ENCODE measurements at places on chromosomes 3 and 15.
A peak's percentile ranks its signal among the peaks of the same experiment; 100 is the strongest.

DNA sequence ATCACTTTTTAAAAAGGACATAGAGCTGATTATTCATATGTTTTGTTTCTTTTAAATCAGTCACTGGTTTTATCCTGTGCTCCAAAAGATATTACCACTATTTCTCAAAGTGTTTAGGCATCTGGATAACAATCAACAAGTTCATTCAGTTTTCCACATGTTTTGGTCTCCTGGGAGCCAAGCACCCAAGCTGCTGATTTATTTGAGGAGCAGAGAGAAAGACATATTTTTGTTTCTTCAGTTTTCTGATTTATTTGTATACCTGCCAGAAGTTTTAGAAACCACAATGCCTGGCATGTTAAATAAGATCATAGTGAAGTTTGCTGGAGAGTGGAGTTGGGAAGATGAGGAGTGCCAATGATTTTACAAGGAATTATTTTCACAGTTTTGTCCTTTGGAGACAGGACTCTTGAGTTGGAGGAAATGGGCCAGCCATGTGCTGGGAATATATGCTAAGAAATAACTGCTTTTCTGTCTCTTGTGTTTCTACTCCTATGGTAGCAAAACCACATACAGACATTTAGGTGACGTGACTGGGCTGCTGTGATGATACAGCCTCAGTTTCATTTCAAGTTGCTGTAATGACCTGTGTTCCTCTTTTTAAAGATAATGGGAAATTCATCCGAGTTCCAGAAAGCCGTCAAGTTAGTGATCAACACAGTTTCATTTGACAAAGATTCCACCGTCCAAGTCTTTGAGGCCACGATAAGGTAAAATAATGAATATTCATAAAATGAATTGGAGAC is 11.7 kb downstream of the EDEM1 start:
- DNase-seq: no peak

- no peak for DNase-seq
Measured at GRCh38 chr15:35852818-35853624, 307.1 kb upstream of the DPH6 start.

DNA sequence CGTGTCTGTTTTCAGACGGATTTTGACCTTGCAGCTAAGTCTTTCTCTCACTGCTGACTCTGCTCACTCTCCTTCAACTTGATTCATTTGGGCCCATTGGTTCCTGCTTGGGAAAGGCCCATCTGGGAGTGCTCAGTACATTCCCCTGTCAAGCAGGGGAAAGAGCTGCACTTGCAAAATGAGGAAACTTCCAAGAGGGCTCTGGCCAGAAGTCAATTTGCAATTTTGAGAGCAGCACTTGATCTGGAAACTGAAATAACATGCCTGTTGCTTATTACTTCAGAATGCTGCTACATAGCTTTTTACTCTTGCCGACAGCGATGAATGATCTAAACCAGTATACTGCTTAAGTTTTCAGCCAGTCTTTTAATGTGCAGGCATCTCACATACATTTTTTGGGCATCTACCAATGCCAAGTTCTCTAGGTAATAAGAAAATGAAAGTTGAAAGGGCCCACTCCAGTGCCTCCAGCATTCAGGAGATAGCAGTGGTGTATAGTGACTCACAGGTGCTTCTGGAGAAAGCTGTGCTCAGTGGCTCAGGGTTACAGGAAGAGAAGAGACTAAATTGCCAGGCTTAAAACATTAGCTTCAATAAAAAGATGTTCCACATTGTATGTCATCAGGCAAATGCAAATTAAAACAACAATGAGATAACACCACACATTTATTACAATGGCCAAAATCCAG is 70.1 kb upstream of the RORA start:
- DNase-seq: no peak

DNA sequence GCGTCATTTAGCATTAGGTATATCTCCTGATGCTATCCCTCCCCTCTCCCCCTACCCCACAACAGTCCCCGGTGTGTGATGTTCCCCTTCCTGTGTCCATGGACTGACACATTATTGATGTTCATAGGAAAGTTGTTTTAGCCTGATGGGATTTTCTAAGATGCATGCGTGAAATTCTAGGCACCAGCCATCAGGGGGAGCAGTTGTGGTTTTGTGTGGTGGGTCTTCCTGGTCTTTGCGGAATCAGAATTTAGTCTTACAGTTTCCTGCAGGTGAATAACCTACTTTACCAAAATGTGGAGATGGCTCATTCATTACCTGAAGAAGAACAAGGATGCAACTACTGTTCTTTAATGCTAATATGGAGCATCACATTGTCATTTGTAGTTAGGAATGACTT is 455.0 kb upstream of the THBS1 start:
- peak; percentile 71 for DNase-seq

DNA sequence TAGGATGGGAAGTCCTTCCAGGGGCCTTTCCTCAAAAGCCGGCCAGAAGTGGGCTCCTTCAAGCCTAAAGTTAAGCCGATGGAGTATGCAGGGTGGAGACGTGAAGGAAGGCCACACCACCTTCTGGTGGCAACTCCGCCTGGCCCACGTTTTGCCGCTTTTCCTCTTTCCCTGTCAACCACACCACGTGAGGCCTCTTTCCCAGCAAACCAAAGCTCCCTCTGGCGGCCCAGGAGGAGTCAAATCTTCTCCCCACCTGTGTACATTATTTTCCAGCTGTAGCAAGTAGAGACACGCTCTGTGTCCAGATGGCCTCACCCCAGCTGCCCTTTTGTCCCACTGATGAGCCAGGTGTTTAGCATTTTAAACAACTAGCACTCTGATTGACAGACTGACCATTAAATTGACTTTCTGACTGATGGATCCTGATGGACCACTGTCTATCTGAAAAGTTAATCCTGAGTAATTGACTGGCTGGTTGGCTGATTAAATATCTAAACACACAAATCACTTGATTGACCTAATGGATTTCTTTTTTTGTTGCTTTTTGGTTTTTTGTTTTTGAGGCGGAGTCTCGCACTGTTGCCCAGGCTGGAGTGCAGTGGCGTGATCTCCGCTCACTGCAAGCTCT is 59.6 kb upstream of the ZBTB38 start:
- DNase-seq: peak; percentile 87

DNA sequence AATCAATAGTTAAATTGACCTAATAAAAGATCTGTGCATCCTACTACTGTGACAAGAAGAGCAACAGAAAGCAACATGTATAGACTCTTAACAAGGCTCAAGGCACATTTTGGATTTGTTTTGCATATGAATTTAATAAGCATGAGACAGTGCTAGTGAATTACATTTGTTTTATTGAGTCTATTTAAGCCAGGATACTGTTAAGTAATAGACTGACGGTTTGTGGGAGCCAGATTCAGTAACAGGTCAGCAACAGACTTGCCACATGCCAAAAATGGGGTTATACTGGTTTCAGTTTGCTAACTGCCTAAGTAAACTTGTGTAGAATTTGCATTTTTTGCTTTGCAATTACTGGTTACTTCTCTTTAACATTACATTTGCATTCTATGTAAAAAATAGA is 54.0 kb downstream of the MBNL1 start:
- DNase-seq: no peak

- DNase-seq: no peak
Measured at GRCh38 chr3:119324899-119325298, 30.7 kb downstream of the ARHGAP31 start.

- no peak for DNase-seq
Measured at GRCh38 chr3:79081335-79081734, 686.5 kb downstream of the ROBO1 start.

- no peak for DNase-seq
Measured at GRCh38 chr15:55218056-55218455, 21.3 kb upstream of the RSL24D1 start.

GRCh38 chr3:99981138-99981537 is 133.2 kb downstream of the FILIP1L start:
- no peak for DNase-seq

DNA sequence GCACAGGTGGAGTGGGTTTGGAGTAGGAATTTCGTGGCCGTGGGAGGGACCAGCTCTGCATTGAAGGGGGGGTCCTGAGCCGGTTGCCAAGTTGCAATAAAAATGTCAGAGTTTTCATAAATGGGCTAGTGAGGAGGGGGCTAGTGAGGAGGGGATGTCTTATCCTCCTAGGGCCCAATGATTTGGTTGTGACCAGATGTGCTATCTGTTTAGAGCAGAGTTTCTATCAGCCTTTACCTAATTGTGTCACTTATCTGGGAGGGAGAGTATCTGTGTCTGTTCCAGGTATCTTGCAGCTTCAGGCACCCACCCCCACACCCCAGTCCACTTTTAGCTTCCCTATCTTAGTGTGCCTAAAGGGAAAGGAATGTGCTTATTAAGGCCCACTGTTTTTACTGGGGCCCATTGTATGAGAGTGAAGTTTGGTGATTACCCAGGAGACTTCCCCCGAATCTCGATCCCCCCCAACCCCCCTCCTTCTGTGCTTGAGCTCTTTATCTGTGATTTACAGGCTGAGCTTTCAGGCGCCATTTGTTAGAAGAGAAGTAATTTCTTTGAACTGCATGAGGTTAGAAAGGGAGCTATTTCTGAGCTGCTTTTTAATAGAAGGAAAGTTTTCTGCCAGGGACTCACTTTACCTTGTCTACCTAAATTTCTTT is 42.6 kb downstream of the PPCDC start:
- DNase-seq: no peak

GRCh38 chr3:187922704-187923416 is 177.6 kb upstream of the BCL6 start:
- DNase-seq: no peak

DNA sequence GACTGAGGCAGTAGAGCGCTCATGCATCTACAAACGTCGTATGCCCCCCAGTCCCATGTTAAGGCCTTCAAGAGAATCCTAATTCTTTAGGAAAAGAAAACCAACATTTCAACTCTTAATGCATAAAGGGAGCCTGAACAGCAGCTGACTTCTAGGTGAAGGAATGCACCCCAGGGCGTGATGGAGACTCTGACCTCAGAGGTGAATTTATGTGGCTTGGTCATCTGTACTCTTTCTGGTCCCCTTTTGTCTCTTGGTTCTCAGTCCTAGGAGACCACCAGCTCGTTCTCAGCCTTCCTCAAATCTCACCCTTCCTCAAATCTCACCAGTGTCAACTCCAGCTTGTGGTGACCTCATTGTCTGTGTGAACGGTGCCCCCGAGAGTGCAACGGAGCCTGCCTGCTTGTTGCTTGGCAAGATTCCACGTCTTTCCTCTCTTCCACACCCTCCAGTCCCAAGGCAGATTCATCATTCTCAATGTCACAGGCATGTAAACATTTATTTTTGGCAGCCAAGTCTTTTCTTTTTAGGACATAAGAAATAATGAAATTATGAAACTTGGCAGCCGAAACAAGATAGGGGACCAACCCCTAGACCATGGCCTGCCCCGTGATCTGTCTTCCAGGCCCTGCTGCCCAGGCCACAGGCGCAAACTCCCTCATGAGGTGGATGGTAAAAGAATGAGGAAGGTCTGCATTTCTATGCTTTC is 166.2 kb downstream of the ADAMTS17 start:
- DNase-seq: peak; percentile 68

GRCh38 chr3:87361956-87362355 is 85.6 kb upstream of the POU1F1 start:
- DNase-seq: no peak

DNA sequence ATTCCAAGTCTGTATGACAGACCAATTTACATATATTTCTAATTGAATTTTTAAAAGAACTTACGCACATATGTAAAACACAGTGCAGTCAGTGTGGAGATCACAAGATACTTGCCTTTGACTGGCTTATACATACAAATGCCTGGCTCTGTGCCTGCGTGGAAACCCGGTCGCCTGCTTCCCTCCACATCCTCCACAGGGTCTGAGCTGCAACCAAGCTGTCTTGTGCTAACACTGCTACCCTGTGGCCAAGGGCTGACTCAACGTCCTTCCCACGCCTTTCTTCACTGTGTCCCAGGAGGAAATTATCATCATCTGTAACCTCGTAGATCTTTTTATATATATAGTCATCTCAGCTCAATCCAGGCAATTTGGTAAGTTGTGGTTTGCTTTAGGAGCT is 117.0 kb downstream of the WNT7A start:
- DNase-seq: no peak

GRCh38 chr3:494190-494589 is 297.6 kb downstream of the CHL1 start:
- no peak for DNase-seq

- peak; percentile 78 for DNase-seq
Measured at GRCh38 chr15:31974855-31975829, 55.2 kb upstream of the CHRNA7 start.

DNA sequence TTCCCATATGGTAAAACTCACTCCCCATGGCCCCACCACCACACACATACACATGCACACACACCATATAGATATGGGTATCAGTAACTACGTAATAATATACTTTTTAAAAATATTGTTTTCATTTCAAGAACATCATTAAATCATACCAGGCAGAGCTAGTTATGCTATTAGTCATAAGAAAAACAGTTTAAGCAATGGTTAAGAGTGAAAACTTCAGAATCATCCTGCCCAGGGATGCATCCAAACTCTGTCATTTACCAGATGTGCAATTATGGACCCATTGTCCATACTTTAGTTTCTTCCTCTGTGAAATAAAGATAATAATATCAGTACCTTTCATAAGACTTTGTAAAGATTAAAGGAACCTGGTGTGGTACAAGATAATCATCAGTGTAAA is 608.3 kb downstream of the RBMS3 start:
- DNase-seq: no peak

DNA sequence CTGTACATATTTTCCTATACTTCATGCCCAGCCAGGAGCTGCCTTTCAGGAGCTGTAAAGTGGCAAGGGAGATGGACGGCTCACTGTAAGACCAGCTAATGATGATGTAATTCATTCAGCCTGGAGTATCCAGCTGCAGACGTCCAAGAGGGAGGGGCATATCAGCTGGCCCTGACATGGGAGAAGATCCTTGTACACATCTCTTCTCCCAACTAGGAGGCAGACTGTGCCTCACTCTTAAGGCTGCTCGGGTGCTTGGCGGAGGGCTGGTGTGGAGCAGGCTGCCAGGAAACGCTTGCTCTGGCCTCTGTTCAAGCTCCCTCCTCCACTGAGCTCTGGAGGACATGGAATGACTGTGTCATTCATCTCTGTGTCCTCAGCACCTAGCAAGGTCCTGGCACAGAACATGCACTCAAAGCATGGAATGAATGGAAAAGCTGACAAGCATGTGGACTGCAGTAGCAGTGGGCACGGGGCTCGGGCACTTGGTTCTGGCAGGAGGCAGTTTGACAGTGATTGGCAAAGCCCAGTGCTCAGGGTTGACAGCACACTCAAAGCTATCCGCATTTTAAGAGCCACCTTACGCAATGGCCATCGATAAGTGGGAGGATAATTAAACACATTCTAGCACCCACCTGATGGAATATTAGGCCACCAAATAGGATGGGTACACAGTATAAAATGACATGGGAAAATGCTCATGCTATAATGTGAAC is 72.4 kb downstream of the TBC1D2B start:
- peak; percentile 69 for DNase-seq

All from islet precursor cell (in vitro differentiated cells).